ENCODE measurements at places on chromosomes 5 and 9.
A peak's percentile ranks its signal among the peaks of the same experiment; 100 is the strongest.

DNA sequence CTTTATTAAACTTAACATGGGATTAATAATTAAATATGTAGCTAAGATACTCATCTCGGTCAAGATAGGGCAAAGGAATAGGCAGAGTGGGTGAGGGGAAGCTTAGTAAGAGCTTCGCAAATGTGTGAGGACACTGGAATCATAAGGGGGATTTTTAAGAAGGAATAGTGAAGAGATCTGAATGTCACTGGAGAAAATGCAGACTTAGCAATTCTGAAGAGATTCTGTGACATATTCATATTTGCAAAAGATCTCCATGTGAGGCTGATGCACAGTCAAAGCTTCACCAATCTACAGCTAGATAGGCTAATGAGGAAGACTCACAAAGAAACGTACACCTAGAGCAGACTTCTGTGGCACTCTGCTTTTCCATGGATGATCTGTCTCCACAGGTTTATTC is 1202.8 kb upstream of the CDH6 start:
- DNase-seq, result no peak

- DNase-seq, result no peak
Measured at GRCh38 chr5:26791433-26791832, 247.0 kb downstream of the CDH9 start.

- DNase-seq, result peak; percentile 60
Measured at GRCh38 chr5:135565725-135566421, 12.9 kb downstream of the CXCL14 start.

DNA sequence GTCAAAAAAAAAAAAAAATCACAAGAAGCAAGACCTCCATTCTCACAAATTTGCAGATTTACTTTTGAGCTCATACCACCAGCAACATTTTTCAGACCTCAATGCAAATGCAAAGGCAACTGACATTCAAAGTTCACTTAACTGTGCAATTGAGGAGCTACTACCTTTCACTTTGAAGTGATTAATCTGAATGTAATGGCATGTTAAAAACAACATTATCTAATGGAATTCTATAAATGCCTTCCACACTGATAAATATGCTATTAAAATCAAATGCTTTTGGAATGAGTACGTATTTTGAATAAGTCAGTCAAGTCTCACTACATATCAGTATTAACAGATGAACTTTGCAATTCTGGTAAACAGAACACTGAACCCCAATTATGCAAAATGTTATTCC is 32.3 kb downstream of the UBQLN1 start:
- DNase-seq, result no peak

- no peak for DNase-seq
Measured at GRCh38 chr5:140576776-140577201, 12.2 kb downstream of the SLC35A4 start.

DNA sequence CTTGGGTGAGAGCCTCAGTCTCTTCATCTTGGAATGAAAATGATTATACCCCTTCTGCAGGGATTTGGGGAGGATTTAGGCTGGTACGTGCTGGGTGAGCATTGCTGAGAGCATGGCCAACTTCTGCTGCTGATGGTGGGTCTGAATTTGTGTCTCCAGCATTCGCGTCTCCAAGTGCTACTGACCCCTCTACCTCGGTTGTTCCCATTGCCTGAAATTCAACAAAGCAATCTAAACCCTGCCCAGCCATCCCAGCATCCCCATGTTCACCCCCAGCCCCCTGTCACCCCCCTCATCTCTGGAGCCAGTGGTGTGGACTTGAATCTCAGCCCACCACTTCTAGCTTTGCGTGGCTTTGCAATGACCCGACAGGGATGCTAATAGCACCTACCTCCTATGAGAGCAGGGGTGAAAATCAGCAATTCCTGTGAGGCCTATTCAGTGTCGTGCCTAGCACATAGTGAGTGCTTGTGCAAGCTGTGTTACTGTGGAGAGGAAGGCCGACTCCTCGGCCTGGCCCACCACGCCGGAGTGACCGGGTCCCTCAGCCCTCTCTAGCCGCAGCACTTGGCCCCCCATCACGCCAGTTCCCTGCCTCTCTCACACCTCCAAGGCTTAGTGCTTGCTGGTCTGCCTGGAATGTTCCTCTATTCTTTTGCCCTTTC is 43.4 kb upstream of the SH3PXD2B start:
- no peak for DNase-seq

- no peak for DNase-seq
Measured at GRCh38 chr5:124527220-124527991, 219.0 kb downstream of the ZNF608 start.

DNA sequence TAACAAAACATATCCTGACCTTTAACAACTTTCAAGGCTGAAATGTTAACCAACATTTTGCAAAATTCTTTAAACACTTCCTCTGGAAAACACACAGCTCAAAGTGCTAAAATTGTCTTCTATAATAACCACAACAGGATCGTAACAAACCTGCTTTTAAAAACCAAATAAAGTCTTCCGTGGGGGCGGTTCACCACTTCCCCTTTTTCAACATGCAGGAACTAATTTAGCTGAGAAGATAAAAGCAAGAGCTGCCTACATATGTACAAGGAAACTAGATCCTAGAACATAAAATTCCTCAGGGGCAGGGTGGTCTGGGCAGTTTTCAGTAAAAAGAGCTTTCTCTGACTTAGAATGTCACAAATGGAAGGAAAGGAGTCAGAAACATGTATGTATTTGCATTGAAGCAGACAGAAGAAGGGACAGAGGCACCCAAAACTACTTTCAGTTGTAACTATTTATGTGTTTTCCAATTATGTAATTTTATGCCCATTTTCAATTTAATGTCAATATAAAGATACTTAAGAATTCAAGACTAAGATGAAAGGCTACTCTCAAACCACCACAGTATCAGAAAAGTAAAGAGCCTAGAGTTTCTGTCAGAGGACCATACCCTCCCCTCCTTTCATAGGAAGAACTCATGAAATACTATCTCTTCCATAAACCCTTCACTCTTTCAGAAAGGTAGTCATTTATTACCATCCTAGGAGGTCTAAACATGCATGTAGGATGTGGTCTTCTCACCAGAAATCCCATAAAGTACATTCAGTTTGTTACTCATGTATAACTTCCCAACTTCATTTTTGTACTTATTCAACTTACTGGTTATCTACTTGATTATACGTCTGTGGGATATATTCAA is 185.9 kb upstream of the RASA1 start:
- DNase-seq, result peak; percentile 7

DNA sequence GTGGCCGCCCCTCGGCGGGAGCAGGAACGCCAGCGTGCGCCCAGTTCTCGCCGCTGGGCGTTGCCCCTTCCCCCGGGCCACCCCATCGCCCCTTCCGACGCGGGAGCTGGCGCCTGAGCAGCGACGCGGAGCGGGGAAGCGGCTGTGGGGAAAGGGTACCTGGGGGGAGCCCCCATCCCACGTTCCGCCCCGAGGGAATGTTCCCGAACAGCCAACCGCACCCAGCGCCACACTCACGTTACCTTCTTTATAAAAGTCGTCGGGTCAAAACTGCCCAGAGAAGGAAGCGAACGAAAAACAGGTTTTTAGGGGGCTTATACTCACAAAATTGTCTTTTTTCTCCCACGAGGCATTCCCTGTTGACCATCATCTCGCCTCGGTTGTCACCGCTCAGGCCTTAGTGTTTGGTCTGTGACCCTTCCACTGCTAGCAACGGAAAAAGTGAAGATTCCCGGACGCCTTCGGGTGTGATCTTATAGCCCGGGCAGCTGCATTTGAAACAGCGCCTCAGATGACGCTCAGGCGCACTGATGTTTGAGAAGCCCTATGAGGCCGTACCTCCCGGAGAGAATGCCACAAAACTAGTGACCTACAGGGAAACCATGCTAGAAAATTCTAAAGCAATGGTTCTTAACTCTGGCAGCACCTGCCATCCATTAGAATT is 475 bp upstream of the GOLM1 start:
- peak; percentile 34 for DNase-seq

- DNase-seq, result no peak
Measured at GRCh38 chr9:93464395-93464794, 11.0 kb upstream of the FAM120AOS start.

- DNase-seq, result no peak
Measured at GRCh38 chr9:125341566-125341965, 79.9 kb downstream of the GAPVD1 start.

DNA sequence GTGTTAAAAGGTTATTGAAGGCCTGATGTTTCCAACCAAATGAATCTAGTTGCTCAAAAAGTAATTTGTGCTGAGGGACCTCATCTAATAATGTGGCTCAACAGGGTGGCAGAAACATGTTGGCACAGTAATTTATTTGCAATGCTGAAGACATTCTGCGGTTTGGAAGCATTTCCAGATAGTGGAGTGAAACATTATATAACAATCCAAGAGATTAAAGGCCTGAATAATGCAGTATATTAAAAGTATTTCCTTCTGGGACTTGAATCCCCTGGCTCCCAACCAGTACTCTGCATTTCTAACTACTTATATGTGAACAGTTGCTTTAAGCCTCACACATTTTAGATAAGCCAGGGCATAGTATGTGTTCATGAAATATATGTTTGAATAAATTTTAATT is 25.9 kb upstream of the ALDH1A1 start:
- no peak for DNase-seq

GRCh38 chr9:109861918-109862317 is 81.9 kb downstream of the PALM2AKAP2 start:
- DNase-seq, result no peak

- DNase-seq, result no peak
Measured at GRCh38 chr9:2338777-2339365, 282.7 kb upstream of the VLDLR start.

DNA sequence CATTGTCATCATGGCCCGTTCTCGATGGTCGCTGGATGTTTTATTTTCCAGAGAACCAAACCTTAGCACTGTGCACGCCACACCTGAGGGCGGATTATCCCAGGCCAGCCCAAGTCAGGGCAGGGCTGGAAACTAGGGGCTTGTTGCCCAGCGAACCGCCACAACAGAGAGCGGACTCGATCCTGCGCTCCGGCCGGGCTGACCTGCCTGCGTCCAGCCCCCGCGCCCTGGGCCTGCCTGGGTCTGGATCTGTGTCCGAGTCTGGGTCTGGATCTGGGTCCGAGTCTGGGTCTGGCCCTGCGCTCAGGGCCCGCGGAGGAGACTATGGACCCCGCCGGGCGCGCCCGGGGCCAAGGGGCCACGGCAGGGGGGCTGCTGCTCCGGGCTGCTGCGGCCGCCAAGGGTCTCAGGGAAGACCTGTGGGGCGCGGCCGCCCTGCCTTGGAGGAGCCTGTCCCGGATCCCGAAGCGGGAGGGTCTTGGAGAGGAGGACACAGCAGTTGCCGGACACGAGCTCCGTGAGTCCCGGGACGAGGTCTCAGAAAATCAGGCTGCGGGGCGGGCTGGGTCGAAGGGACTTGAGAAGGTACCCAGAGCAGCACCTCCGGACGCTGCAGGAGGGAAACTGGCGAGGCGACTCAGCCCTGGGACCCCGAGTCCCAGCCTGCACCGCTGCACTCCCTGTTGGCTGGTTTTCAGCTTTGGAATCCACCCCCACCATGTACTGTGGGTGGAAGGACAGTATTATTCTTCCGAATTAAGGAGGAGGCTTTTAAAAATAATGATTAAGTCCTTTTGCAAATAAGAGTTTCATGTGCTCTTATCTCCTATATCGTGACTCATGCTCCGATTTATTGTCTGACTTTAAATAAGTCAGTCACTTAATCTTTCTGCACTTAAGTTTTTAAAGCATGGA is at the start of gene ANKDD1B:
ANKDD1B (plus strand) TSS at position 143 of the 915 bp plus-strand sequence; CDS start at position 325, 182 bp downstream.
- no peak for DNase-seq

DNA sequence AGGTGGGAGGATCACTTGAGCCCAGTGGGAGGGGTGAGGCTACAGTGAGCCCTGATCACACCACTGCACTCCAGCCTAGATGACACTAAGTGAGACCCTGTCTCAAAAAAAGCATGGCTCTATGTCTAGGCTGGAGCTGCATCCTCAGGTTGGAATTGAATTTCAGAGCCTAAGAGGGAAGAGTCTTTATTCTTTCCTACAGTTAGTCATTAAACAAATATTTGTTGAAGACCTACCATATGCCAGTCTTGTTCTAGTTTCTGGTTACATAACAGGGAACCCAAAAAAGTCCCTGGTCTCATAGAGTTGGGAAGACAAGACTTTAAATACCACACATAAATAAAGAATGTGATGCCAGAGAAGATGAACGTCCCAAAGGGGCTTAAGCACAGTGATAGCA is 6.9 kb upstream of the GRPEL2 start:
- no peak for DNase-seq

GRCh38 chr9:16976427-16976826 is 106.0 kb upstream of the BNC2 start:
- no peak for DNase-seq

DNA sequence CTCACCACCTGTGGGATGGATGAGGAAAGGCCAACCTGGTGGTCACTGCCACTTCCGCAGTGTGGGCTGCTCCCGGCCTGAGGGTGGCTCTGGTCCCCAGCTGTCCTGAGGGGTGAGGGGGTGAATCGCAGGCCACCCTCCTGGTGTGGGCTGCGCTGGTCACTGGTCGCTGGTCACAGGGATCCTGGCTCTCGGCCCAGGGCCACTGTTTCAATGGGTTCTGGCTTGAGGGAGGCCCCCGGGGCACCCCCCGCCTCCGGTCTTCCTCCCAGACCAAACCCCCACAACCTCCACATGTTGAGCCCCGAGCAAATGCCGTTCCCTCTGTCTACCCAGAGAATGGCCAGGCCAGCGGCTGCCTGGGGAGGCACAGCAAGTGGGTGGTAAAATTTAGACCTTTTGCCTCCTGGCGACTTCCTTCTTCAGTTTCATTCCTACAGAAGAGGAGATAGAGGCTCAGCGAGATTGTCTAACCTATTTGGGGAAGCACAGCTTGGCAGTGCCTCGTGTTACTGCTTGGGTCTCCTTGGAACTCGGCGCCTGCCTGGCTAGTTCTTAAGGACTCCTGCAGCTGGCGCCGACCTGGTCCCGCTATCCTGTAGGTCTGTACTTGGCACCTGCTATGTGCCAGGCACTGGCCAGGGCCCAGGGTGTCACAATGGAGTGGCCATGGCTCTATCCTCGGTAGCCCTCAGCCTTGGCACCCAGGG is 48.2 kb downstream of the RXRA start:
- DNase-seq, result no peak

DNA sequence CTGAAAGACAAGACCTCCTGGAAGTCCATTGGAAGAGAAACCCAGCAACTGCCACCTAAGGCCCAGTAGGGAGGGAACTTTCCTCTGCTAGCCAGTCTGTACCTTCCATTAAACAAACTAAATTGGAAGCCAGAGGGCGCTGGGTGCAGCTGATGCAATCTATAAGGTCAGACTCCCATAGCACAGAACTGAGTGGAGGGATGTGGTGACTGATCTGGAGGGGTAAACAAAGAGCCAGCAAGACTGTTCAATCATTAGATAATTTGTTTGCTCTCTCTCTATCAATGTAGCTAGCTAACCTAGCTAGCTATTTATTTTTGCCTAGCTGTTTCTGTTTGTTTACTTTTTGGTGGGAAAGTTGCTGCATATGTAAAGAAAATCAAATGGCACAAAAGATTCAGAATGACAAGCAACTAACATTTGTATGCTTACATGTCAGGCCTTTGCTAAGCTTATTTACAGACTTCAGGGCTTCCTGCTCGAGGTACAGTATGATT is 291.8 kb upstream of the DAB2 start:
- DNase-seq, result no peak

Data from tibial nerve (tissue), 4 donors.